ENCODE measurements at places on chromosomes 3 and 15.

DNA sequence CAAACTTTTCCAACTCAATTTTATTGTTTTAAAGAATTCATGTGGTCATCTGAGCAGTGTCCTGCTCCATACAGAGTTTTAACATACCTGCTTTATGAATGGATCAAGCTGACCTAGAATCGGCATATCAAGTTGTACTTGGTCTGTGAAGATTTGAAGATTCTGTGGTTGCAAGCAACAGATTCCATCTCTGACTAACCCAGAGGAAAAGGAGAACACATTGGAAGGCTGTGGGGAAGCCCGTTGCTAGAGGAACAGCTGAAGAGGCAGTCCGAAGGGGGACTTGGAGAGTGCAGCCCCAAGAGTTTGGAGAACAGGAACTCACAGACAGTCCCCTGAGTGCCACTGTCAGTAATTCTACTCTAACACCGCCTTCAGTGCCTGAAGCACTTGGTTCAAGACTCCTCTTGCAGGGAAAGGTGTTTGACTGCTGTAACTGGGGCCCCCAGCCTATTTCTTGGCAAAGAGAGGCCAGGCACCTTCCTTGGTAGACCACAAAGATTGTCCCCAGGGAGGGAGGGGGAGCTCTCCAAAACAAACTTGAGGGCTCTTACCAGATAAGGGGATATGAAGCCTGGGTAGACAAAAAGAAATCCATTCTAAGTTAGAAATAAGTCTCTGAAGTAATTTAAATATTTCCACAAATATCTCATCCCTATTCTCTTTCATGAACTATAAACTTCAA lies 88.8 kb downstream of the LARS2 start:
- no peak for DNase-seq

- DNase-seq: no peak
These were observed 77.5 kb downstream of the SMARCC1 start for GRCh38 chr3:47704237-47704612.

DNA sequence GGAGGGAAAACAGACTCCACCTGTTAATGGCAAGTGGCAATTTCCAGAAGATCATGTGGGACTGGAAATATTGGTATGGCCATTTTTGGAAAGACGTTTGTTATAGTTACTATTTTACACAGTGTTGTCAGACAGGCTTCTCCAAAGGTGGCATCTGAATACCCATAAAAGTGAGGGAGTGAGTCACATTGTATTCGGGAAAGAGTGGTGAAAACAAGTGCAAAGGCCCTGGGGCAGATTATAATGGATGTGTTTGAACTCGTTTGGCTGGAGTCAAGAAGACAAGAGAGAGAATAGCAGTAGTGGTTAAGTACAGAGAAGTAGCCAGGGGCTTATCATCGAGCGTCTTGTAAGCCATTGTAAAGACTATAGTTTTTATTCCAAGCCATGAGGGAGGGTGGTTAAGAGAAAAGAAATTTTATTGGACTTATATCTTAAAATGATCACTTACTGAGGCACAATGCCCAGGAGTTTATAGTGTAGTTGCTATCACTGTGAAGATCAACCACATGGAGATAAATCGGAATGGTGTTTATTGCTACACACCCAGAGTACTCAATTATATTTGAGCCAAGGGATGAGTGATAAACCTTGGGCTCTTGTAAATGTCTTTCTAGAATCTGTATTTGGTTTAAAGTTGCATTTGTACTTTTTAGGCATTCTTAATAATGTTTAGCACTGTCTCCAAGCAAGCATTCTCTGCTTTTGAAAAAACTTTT lies 212.8 kb upstream of the KBTBD8 start:
- DNase-seq: no peak

GRCh38 chr3:159781867-159782266 lies 206.8 kb upstream of the IL12A start:
- no peak for DNase-seq

DNA sequence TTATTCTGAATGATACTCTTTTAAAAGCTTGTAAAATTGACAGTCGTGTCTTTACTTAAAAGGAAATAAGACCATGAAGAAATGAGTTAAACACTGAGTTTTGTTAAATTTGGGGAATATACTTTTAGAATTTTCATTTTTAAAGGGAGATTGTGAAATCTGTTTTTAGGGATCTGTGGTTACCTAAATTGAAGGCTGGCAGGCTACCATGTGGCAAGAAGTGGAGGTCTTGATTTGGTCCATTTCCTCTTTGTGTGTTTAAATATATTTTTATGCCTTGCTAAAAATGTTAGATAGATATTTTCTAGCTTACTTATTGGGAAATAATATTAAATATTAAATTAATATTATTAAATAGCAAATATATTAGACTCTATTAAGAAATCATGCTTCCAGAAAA lies 36.6 kb upstream of the SLC22A13 start:
- DNase-seq: no peak

- DNase-seq: no peak
These were observed 77.2 kb upstream of the TSC22D2 start for GRCh38 chr3:150330872-150331271.

- peak; percentile 12 for DNase-seq
These were observed 636 bp upstream of the EIF1B start for GRCh38 chr3:40308725-40309417.

GRCh38 chr15:90814191-90814821 lies 54.1 kb upstream of the FURIN start:
- no peak for DNase-seq

DNA sequence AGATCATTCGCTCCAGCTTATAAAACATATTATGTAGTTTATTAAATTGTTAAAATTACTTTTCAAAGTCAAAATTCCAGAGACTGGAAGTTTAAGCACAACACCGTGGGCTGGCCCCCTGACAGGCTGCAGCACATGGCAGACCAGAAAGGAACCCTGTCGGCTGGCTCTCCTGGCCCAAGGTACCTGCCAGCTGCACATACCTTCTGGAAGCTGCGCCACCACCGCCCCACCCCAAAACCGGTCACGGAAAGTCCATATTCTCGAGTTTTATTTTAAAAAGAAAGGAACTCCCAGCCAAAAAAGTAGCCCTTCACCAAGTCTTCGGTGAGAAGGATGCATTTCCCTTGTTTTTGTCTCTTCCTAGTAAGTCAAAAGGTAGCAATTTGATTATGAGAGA lies 94.6 kb downstream of the FOXP1 start:
- no peak for DNase-seq

DNA sequence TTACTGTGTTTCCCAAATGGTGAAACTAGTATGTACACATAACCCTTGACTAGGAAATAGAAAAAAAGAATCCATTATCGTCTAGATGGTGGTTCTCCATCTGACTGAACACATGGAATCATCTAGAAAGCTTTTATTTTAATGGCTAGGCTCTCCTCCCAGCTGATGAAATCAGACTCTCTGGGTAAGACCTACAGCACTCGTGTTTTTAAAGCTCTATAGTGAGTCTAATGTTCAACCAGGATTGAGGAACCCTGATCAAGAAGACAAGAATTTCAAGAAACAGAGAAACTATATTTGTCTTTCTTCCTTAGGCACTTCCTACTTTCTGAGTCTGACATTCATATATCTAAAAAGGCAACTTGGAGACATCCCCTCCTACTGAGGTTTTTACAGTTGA lies 118.8 kb downstream of the TMCO5A start:
- no peak for DNase-seq

GRCh38 chr15:66016199-66016598 lies 146.9 kb downstream of the RAB11A start:
- no peak for DNase-seq

GRCh38 chr3:49855662-49856061 lies 702 bp downstream of the TRAIP start:
- DNase-seq: no peak

DNA sequence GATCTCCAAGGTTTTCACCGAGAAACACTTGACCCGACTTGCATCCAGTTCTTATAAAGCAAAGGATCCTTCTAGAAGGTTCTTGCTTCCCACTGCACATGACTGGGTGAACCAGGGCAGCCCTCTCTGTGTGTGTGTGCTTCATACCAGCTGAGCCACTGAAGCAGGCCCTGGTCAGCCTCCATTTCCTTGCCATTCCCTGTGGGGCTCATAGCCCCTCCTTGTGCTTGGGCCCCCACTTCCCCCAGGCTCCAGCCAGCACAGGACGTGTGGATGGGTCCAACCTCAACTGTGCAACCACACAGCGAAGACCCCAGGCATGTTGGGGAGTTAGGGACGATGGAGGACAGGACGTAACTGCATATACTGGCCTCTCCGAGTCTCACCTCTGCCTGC lies 15.5 kb downstream of the KLF15 start:
- no peak for DNase-seq

DNA sequence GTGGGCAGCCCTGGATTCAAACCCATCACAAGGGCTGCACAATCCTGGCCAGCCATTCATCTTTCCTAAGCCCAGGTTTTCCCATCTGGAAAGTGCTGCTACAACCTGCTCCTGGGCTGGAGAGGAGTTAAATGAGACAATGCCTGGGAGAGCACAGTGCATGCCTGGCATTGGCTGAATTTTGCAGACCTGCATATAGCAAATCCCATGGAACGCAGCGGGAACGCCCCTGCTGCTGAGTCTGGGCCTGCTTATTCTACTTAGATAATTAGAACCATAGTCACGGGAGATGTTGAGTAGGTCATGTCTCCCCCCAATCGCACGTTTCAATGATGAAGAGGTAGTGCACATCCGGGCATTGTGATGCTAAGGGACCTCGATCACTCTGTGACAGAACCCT lies 46.6 kb downstream of the ABTB1 start:
- DNase-seq: no peak

GRCh38 chr15:36826948-36827347 lies 247.5 kb downstream of the CDIN1 start:
- DNase-seq: no peak

DNA sequence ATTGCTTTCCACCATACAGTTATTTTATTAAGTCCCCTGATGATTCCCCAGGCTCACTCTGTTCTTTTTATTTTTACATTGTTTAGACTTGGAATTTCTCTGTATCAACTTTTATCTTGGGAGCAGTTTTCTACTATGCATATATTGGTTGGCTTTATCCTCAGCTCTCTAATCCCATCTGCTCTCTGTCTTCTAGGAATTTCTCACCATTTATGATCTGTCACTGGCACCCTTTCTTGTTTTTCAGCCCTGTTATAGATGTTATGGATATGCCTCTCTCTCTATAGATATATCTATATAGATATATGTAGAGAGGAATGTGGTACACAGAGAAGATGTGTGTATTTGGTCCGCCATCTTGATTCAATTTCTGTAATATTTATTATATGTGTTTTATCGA lies 90.5 kb downstream of the SH3GL3 start:
- no peak for DNase-seq

DNA sequence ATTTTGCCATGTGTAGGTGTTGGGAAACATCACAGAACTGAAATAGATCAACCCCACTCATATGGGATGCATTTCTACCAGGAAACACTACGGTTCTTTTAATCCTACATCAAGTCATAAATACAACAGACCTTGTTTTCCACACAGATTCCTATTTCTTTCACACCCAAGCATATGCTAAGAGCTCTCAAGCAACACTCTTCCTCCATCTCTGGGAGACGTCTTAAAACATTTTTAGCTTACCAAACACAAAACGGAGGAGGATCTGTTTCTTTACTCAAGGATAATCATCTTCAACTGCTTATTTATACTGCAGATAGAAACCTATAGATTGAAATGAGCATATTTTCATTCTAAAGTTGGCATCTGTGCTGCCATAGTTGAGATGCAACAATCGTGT lies 5.1 kb downstream of the GJD2 start:
- DNase-seq: no peak

- DNase-seq: no peak
These were observed 53.1 kb upstream of the ARNT2 start for GRCh38 chr15:80350941-80351610.

DNA sequence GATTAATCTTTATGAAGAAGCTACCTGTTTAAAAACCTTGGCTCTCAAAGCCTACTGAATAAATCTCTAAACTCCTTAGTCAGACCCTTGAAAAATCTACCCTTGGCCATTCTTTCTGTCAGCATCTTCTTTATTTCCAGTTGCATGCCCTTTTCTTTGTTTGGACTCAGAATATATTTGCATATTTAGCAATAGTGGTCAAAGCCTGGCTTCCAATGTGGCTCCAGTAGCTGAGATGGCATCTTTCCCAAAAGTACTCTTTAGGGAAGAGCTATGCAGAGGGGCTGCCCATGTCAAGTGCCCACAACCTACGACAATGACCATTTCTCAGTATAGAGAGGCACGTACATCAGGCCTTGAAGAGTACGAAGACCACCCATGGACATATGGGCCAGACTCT lies 47.2 kb downstream of the TLNRD1 start:
- DNase-seq: no peak

DNA sequence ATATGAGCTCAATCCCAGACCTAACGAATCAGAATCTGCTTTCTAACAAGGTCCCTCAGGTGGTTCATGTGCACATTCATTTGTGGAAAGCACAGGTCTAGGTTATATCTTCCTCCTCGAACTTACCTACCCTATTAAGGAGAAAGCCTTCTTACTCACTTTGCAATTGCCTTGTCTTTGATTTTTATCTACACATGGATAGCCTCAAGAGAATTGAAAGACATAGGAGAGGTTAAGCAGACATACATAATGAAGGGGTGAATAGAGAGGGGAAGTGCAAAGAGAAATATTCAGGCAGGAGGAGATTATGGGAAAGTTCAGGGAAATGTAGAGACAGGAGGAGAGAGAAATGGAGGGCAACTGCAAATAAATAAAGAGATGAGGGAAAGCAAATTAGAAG lies 422.9 kb upstream of the ADAMTS9 start:
- no peak for DNase-seq

- DNase-seq: no peak
These were observed 2.7 kb upstream of the CDC25A start for GRCh38 chr3:48190911-48191310.

DNA sequence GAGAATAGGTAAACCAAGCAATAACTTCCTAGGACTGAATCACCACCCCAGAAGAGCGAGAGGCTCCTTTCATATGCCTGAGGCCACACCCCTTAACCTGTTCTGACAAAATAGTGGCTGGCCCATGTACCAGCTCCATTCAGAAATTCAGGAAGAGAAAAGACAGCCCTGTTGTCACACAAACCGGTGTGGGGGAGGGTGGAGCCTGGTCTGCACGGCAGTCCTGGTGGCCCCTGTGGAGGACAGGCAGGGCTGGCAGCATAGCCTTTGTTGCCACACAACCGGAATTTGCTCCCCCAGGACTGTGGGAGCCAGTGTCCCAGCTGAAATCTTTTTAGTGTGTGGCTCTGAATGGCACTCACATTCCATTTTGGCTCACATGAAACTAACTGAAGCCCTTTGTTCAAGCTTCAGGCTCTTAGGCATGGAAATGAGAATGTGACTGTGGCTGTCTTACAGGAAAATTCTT lies 23.8 kb downstream of the RLBP1 start:
- DNase-seq: no peak

GRCh38 chr3:29286478-29287240 lies 5.8 kb downstream of the RBMS3 start:
- no peak for DNase-seq

DNA sequence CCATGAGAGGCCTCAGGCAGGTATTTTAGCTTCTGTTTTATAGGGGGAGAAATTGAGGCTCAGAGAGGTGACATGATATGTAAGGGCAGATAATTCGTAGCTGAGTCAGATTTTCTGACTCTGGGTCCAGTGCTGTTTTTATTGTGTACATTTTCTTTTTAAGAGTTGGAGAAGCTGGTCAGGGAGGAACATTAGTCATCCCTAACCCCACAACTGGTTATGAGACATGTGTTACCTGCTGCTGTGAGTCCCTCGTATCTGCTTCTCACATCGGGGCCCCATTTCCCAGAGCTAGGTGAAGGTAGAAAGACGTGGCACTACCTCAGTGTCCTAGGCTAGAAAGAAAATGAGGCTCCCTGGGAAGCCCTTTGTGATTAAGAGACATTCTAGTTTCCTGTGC lies 28.6 kb downstream of the GALNT15 start:
- DNase-seq: no peak
